Activated CD4-positive, alpha-beta T cell treated with anti-CD3 and anti-CD28 coated beads for 36 hours (primary cell): ENCODE measurements at places on chromosomes 11 and 22.

- peak; percentile 87 for DNase-seq
These were observed 2.7 kb downstream of the NEAT1 start for GRCh38 chr11:65425105-65425970.

DNA sequence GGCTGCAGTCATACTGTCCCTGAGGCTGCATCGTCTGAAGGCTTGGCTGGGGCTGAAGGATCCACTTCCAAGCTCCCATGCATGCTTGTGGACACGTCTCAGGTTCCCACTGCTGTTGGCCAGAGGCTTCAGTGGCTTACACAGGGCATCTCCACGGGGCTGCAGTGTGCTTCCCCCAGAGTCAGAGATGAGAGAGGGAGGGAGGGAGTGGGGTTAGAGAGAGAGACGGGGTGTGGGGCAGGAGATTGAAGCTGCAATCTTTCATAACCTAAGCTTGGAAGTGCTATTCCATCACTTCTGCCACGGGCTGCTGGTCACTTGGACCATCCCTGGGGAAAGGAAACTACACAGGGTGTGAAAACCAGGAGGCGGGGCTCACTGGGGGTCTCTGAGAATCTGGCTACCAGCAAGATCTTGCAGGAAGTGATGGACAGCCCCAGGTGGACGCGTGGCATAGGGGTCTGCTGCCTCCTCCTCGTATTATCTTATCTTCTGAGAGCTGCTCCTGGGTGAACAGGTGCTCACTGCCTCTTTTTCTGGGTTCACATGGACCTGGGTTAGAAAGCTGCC, 63.0 kb upstream of the MYEOV start:
- no peak for DNase-seq

GRCh38 chr22:29016067-29016938, 45.3 kb downstream of the C22orf31 start:
- no peak for DNase-seq

DNA sequence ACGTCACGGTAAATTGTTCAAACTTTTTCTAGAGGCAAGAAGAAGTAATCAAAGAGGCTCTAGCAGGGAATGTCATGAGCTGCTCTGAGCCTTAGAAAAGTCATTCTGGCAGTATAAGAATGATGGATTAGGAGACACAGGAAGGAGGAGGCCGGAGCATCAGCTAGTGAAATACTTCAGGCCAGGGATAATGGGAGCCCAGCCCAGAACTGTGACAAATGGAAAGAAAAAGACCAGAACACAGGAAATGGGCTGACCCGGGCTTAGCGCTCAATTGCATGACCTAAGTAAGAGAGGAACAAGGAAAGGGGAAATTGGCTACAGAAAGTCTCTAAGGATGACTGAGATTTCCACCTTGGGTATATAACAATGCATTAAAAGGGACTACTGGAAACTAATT, 108.6 kb downstream of the LARGE1 start:
- no peak for DNase-seq

- DNase-seq: no peak
These were observed 62.8 kb downstream of the PPFIA1 start for GRCh38 chr11:70333261-70333660.

- DNase-seq: no peak
These were observed 36.5 kb downstream of the GRIK4 start for GRCh38 chr11:120547811-120548681.

DNA sequence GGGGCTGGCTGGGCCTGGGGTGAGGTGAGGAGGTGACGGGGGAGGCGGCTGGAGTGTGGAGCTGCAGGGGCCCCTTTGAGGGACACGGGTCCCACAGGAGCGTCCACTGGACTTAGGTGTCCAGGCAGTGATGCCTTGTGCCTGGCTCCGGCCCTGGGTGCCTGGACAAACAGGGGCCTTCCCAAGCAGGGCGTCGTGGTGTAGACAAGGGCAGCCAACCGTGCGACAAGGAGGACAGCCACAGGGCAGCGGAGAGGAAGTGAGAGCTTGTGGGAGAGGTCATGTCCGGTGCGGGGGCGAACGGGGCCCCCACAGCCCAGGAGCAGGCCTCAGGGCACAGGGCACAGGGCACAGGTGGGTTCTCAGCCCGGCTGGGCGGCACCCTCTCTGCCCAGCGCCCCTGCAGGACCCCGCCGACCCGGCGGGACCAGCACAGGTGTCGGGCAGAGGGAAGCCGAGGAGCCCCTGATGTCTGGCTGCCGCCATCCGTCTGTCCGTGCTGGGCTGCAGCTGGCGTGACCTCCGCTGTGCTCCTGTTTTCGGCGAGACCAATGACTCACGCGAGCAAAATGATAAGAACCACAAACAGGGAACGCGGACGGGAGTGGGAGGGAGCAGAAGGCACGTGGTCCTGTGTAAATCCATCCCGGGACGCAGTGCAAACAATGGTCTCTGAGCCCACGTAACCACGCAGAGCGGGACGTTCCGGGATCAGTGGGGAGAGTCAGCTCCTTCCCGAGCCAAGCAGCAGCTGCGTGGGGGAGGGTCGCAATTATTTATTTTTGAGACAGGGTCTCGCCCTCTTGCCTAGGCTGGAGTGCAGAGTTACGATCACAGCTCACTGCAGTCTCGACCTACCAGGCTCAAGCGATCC, 49.1 kb upstream of the A4GALT start:
- no peak for DNase-seq

DNA sequence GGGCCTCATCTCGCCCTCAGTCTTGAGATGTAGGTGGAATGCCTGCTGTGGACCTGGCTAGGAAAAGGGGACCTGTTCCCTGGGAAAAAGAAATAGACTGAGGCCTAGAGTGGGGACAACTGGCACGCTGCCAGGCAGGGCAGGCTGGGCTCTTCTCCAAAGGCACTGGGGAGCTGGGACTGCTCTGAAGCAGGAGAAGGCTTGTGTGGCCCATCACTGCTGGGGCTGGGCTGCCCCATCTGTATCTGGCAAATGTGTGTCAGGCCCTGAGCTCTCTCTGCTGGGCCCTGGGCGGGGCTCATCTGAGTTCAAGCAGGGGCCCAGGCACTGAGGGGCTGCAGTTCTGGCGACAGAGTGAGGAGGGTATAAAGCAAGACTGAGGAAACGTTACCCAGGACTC, 32.9 kb downstream of the ARVCF start:
- no peak for DNase-seq

DNA sequence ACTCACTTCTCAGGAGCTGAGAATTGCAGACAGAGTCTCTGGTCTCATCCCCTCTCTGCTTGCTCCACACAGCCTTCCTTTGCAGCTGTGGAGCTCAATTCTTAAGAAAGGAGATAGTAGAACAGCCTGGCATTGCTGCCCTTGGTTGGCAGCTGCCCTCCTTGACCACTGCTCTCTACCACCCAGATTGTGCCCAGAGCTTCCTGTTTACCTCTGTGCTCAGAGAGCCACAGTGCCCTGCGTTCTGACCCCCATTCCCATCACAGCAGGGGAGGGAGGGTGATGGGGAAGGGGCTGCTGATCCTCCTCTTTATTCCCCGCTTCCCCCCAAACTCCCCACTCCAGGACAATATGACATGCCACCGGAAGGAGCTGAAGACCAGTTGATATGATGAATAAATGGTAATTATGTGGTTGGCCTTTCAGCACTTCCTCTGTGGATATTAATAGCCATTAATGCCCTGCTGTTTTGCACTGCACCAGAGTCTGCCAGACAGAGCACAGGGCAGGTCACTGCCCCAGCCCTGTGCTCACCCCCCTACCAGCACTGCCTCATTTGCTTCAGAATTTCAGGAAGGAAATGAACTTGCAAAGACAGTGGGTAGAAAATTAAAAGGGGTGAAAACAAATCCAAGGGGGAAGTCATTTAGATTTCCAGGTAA, 426.8 kb upstream of the CADM1 start:
- no peak for DNase-seq

DNA sequence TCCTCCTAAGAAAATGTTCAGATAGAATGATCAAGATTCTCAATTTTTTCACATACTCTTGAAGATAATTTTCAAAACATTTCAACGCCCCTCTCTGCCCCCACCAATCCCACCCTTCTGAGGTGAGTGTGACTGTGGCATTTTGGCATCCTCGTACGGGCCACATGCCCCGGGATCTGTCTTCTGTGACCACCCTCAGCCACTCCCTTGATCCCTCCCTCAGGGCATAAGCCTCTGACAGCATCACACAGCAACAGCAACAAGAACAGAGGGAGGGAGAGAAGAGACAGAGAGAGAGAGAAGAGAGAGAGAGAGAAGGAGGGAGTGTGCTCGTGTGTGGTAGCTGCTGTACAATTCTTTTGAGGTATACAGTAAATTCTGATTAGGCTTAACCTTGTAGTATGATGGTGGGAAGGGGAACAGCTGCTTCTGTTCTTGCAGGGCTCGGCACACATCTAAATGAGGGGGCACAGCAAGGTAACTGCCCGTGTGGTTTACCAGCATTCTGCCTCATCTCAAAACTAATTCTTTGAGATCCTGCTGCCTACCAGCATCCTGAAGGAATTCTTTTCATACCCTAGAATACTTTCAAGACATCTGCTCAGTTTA, 21.4 kb downstream of the SCUBE2 start:
- DNase-seq: no peak

DNA sequence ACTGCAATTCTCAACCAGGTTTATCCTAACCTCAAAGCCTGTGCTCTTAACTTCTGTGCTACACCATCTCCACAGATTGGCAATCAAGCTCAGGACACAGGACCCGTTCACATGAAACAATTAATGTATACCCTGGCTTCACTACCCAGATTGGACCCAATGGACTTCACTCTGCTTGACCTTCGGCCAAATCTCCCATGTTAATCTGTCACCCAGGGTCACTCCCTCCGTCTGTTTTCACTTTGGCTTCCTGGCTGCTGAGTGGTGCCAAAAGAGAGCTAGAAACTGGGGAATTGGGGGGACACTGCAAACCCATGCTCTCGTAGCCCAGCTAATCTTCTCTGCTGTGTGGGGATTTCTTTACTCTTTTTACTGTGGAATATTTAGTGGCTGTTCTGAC, 216.1 kb upstream of the ZC3H12C start:
- DNase-seq: no peak

DNA sequence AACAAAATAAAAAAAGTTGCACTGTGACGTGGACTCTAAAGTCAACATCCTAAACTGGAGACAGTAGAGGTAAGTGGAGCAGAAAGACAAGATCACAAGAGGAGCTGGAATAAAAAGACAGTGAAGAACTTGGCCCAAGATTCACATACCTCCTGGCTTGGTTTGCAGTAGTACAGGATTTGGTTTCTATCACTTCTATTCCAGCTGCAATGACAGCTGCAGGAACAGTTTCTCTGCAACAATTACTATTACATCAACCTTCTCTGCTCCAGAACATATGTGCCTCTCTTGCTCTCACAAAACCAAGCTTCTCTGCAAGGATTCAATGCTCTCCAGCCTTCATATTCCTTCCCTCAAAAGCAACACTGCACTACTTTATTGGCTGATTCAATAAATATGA, 7.8 kb upstream of the KDM2A start:
- no peak for DNase-seq

DNA sequence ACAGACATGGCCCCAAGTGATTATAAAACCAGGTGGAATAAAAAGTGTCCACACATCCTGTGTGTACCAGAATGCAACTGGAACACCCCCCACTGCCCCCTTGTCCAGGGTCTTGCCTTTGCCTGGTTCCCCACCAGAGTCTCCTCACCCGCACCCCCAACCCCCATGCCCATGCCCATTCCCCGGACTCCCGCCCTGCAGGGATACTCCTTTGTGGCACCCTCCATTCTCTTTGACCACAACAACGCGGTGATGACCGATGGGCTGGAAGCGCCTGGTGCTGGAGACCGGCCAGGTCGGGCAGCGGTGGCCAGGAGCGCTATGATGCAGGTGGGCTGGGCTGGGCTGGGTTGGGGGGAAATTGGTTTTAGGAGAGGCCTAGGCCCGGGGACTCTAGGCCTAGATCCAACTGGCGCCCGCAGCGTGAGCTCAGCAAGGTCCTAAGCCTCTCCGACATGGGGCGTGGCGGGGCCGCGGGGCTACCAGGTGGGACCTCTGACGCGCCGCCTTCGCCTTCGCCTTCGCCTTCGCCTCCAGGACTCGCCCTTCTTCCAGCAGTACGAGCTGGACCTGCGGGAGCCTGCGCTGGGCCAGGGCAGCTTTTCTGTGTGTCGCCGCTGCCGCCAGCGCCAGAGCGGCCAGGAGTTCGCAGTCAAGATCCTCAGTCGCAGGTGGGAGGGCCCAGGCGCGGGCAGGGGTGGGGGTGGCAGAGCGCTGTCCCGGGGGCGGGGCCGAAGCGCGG, 9.1 kb downstream of the RPS6KA4 start:
- DNase-seq: no peak

GRCh38 chr11:13415201-13415600, 47.8 kb downstream of the BTBD10 start:
- DNase-seq: no peak

- DNase-seq: peak; percentile 2
These were observed 69.8 kb upstream of the KCNQ1OT1 start for GRCh38 chr11:2769409-2770095.

GRCh38 chr11:110338684-110339083, 42.3 kb upstream of the RDX start:
- DNase-seq: no peak

DNA sequence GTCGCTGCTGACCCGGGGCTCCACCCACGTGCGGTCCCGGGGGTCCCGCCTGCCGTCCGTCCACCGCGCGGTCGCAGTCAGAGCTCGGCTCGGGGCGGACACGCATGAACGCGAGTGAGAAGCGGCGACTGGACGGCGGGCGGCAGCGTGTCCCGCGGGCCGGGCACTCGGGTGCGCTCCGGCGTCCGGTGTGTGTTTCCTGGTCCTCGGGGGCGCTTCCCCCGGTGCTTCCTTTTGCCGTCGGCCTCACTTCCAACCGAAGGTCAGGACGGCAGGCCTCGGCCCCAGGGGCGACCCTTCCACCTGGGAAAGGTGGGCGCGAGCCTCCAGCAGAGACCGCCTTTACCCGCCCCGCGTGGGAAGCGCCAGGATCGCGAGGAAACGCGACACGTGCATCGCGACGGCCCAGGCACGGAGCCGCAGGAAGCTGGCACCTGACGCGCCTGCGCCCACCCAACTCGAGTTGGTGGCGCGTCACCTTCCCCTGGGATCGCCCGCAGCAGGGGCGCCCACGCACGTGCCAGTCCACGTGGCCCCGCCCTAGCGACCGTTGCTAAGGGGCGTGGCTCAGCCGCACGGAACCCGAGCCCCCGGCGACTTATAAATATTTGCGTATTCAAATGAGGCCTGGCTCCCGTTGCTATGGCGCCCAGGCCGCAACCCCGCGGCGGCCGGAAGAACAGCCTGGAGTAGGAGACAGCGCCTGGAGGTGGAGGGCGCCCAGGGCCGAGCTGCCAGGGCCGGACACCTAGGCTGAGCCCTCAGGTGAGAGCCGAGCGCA, at the start of gene LRRC56:
TSS of gene LRRC56 (plus strand) at position 687 of the 781 bp plus-strand sequence. CDS start 3,158 bp downstream, outside the sequence.
- DNase-seq: peak; percentile 91

DNA sequence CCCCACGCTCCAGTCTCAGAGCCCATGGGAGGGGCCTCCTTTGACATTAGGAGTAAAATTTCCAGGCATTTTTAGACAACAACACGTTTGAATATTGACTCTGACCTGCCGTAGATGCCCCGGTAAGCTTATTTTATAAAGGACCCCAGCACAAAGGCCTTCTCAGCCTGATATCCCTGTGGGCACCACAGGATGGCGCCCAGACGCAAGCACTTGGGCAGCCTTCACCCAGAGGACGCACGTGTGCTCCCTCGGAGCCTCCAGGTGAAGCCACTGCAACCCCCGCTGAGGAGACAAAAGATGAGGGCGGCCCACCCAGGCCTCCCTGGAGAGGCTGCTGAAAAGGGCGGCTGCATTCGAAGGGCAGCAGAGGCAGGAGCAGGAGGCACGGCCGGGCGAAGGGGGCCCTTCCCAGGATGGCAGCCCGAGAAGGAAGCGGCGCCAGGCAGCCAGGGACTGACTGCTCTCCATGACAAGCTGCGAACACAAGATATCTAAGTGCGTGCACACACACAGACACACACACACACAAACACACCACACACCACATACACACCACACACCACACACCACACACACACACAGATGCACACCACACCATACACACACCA, 15.2 kb upstream of the TH start:
- peak; percentile 74 for DNase-seq
